Spleen (tissue), 13 donors: ENCODE measurements at places on chromosomes 7 and 10.

GRCh38 chr7:93025389-93025788 is 92.4 kb downstream of the SAMD9 start:
- DNase-seq, result no peak

DNA sequence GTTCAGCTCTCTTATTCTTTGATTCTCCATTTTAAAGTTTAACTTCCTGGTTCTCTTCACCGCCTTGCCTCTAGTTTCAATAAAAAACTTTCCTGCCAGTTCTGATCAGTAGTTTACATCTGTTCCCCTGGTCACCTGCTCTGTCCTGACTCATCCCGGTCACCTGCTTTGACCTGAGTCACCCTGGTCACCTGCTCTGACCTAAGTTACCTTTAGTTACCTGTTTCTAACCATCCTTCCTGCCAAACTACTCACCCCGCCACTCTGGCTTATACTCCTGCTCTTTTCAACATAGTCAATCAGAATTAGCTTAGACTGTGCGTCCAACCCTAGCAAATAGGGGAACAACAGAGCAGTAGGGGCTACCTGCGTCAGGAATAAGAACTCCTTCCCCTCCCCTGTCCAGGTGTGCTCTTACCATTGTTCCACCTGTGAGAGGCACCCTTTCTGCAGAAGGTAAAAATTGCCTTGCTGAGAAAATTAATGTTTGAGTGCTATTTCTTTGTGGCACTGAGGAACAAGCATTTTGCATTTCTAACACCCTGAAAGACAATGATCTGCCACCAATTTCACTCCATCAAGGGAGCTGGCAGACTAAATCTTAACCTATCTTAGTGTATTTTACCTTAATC is 263.6 kb downstream of the DOCK4 start:
- no peak for DNase-seq

- DNase-seq, result no peak
Observed at GRCh38 chr7:70092314-70093204, 494.3 kb downstream of the AUTS2 start.

DNA sequence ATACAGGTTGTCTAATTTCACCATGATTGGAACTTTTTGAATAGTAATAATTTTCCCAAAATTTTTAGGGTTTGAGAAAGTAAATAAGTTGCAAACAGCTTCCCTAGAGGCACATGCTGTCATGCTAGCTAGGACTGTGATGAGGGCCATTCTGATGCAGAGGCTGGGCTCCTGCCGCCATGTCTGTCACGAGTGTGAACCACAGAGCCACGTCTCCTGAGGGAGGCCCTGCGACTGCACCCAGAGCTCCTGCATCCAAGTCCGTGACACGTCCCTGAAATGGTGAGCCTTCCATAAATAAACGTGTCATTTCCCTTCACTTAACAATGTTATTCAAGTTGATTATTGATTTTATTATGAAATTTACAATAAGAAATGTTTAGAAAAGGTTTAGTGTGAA is 40.0 kb downstream of the C10orf120 start:
- DNase-seq, result peak; percentile 50

GRCh38 chr10:71620642-71621041 is 98.9 kb downstream of the C10orf105 start:
- DNase-seq, result no peak

- no peak for DNase-seq
Observed at GRCh38 chr10:13182424-13182823, 21.1 kb downstream of the MCM10 start.

DNA sequence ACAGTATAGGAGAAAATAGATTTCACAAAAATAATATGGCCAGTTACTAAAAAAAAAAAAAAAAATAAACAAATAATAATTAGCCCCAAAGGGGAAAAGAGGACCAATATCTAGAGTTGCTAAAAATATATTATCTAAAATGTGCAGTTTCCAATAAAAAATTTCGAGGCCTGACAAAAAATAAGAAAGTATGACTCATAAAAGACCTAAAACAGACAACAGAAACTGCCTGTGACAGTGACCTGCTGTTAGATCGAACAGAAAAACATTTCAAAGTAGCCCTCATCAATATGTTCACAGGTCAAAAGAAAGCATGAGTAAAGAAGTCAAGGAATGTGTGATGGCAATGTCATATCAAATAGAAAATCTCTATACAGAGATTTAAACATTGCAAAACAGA is 11.8 kb upstream of the TSPAN12 start:
- DNase-seq, result no peak

GRCh38 chr7:16317406-16317805 is 103.9 kb downstream of the CRPPA start:
- DNase-seq, result no peak

- DNase-seq, result no peak
Observed at GRCh38 chr10:116620423-116621400, at the start of gene PNLIPRP2. PNLIPRP2 (plus strand) TSS chr10:116620953.
